ENCODE measurements at places on chromosomes 12 and 14.

DNA sequence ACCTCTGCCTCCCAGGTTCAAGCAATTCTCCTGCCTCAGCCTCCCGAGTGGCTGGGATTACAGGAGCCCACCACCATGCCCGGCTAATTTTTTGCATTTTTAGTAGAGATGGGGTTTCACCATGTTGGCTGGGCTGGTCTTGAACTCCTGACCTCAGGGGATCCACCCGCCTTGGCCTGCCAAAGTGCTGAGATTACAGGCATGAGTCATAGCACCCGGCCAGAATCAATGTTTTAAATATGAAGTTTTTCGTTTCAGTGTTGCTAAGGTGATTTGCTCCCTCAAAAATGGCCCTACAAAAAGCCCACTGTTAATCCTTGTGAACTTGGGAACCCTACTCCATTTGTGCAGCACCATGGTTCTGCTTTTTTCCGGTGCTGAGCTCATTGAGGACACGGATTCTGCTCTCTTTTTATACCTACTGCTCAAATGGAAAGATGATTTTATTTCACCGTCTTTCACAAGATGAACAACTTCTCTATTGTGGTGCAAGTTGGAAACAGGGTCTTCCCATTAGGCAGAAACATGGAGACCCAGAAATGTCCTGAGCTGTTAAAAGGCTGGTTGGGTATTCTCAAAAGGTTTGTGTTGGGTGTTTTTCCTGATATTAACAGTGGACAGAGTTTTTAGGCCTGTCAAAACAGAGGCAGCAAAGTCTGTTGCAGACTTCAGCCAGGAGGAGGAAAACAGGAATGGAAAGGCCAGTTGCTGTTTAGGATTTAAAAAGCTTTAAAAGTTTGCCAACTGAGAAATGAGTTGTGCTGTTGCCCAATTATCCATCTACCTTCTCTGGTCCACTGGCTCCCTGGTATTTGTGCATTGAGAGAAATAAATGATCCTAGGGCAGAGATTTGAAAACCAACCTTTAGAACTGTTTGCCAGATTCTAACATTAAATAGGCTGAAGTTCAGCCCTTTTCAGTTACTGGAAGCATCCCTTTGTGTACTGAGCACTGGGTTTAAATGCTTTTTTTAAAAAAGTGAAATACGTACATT lies 85.8 kb downstream of the ATP23 start:
- peak; percentile 4 for DNase-seq

DNA sequence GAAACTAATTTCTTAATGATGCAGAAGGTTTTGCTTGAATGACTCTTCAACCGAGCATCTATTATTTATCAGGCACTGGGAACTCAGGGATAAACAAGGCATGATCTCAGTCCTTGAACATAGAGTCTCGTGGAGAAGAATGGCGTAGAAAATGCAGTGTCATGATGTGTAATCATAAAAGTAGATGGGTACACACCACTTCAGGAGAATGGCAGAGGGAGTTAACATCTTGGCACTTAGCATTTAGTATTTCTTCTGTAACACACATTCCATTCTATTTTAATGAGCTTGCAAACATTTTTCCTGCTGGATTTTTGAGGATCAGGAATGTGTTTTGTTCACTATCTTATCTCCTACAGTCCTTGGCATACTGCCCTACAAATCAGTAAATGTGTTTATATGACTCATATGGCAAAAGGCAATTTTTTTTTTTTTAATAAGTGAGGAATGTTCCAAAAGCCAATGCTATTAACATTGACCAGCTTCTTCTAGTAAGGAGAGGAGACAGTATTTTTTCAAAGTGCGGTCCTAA lies 3.8 kb downstream of the TXNRD1 start:
- peak; percentile 99 for DNase-seq

GRCh38 chr12:89433634-89434033 lies 81.3 kb upstream of the DUSP6 start:
- DNase-seq, result no peak

GRCh38 chr14:31047503-31047902 lies 21.3 kb upstream of the STRN3 start:
- DNase-seq, result no peak

DNA sequence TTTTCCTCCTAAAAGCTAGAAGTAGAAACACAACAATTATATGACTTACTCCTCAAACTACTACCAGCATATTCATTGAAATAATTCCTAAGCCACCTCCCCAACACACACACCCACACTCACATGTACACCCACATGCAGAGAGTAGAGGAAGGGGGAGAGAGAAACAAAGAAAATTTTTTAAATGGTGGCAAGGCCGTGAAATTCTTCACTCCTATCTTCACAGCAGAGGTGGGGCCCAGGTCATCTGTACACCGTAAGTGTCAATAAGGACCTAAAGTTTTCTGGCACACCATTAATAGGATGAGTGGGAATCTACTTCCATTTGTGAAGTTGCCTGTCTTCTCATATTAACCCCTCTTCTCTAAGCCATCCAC lies 73.9 kb upstream of the EGLN3 start:
- DNase-seq, result no peak

GRCh38 chr12:48125985-48126384 lies 6.8 kb downstream of the PFKM start:
- DNase-seq, result no peak

DNA sequence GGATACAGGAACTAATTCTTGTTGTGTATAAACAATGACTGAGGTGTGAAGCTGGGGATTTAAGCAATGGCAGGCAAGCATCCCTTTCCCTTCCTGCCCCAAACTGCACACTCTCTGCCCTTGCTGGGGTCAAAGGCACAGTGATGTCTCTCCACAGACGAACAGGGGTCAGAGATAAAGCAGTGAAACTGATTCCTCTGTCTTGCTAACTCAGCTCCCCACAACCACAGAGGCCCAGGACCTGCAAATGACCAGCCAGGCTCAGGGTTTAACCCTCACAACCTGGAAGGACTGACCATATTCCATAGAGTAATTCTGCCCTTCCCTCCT lies 67.2 kb downstream of the CCDC88C start:
- no peak for DNase-seq

DNA sequence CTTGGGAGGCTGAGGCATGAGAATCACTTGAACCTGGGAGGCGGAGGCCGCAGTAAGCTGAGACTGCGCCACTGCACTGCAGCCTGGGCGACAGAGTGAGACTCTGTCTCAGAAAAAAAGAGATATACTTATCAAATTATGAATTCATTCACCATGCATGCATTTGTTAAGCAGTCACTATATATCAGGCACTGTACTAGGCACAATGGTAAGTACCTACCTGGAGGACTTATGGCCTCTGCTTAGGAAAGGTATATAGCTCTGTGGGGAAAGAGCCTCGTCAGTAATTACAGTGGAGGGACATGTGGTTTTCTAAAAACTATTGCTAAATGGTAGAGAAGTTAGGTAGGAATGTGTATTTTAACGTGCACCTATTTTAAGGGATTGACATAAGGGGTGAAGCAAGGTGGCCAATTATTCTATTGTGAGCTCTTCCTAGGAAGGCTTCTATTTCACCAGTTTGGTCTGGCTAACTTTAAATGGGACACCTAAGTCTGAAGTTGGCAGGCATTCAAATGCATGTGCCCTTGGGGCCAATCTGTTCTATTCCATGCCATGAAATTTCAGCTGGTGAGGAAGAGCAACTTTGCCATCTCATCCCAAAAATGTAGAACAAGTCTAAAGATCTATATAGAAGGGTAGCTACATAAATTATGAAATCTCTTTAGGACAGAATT lies 15.0 kb downstream of the TCP11L2 start:
- no peak for DNase-seq

DNA sequence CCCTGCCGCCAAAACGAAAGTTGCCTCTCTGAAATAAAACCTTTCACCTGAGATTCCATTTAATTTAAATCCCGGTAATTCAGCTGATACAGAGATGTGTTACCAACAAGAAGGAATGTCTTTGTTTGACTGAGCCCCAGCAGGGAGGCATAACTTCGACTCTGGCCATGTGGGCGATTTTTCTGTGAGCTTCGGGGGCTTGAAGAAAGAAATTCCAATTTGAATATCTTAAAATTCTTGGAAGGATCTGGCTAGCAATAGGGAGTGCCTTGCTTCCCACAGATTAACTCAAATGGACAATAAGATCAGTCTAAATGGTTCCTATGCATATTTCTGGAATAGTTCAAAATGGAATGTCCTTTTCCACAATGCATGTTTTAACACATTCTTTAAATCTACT lies 252.5 kb upstream of the TMPO start:
- no peak for DNase-seq

DNA sequence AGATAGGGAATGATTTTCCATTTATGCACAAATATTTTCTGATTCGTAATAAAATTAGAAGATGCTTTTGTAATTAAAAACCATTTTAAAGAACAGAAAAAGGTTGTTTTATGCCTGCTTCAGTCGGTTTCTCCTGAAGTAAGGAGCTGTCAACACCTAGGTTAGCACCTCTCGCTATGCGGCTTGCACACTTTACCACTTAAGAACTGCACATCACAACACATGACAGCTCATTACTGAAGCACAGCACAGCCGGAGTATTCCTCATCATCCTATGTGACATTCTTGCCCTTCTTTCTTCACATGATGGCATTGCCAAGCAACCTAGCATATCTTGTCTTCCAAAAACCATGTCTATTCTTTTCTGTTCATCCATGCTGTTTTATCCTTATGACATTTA lies 5.4 kb upstream of the WIF1 start:
- DNase-seq, result no peak

DNA sequence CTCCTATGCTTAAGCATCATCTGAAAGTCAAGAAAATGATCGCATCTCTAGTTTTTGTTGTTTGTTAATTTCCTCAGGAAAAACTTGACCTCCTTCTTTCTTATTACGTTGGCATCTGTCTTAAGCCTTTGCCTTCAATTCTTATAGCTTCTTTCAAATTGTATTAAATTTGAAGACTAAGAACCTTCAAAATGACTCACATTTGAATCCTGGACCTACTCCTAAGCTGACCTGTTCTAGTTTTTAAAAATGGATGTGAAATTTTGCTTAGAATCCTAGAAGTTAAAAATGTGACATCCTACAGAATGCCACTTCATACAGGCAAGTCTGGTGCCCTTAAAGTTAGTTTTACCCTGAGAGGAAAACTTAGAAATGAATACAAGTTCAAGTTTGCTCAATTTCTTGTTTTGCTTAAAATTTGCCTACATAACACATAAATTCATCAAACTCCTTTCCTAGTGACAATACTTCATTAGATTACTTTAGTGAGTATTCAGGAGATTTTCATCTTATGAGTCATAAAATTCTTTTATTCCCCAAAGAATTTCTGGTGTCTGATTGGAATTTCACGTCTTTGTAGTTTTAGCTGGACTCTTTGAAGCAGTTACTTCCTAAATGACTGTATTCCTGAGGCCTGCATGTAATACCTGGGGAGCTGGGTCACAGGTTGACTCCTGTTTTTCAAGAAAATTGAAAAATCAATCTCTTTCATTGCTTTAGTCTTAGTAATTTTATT lies 152.3 kb downstream of the MSRB3 start:
- DNase-seq, result no peak

- no peak for DNase-seq
These were observed 49.2 kb downstream of the FBXW8 start for GRCh38 chr12:116959845-116960514.

GRCh38 chr12:71536279-71536938 lies 96.8 kb downstream of the LGR5 start:
- DNase-seq, result no peak

GRCh38 chr14:52902971-52903619 lies 47.8 kb downstream of the FERMT2 start:
- DNase-seq, result peak; percentile 61

- no peak for DNase-seq
These were observed 2.8 kb downstream of the ARHGEF40 start for GRCh38 chr14:21072781-21073339.

GRCh38 chr12:5083955-5084849 lies 40.5 kb downstream of the KCNA5 start:
- DNase-seq, result peak; percentile 56

GRCh38 chr12:41497409-41497808 lies 309.3 kb downstream of the PDZRN4 start:
- no peak for DNase-seq

DNA sequence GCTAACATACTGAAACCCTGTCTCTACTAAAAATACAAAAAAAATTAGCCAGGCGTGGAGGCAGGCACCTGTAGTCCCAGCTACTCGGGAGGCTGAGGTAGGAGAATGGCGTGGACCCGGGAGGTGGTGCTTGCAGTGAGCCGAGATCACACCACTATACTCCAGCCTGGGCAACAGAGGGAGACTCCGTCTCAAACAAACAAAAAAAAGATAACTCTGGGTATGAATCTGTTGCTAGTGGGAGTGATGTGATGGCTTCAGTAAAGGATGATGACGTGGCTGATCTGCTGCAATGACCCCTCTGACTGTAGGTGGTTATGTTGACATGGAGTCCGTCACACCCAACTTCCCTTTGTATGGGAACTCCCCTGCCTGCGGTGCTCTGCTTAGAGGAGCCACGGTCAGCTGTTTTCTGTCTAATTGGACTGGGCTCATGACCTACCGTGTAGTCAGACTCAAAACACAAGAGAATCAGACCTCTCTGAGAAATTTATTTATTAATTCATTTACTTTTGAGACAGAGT lies 59.1 kb upstream of the MED13L start:
- DNase-seq, result peak; percentile 81

DNA sequence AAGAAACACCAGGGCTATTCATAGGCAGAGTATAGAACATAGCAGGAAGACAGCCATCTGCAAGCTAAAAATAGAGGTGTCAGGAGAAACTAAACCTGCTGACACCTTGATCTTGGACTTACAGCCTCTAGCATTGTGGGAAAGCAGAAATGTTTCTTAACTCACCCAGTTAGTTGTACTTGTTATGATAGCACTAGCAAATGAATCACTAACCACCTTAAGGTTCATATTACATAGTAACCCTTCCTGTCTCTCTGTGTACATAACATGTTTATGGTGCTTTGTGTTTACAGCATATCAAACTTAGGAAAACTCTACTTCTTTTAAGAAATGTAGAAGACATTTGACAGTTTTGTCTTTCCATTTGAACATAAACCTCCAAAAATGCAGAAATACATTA lies 1031.3 kb downstream of the FSCB start:
- DNase-seq, result no peak

GRCh38 chr12:292186-292585 lies 29.6 kb upstream of the SLC6A13 start:
- no peak for DNase-seq

DNA sequence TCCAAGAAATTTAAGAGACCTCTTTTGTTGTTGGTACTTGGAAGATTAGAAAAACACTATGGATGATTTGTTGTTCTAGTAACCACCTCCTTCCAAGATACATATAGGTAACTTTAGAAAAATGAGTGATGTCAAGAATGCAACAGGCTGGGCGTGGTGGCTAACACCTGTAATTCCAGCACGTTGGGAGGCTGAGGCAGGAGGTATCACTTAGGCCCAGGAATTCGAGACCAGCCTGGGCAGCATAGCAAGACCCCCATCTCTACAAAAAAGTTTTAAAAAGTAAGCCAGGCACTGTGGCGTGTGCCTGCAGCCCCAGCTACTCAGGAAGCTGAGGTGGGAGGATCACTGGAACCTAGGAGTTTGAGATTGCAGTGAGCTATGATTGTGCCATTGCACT lies 97.8 kb downstream of the PCNX1 start:
- DNase-seq, result no peak

GRCh38 chr14:69139743-69140142 lies 13.2 kb downstream of the DCAF5 start:
- no peak for DNase-seq

Data from fibroblast of villous mesenchyme (primary cell).